ENCODE measurements at places on chromosomes 1 and 21.

DNA sequence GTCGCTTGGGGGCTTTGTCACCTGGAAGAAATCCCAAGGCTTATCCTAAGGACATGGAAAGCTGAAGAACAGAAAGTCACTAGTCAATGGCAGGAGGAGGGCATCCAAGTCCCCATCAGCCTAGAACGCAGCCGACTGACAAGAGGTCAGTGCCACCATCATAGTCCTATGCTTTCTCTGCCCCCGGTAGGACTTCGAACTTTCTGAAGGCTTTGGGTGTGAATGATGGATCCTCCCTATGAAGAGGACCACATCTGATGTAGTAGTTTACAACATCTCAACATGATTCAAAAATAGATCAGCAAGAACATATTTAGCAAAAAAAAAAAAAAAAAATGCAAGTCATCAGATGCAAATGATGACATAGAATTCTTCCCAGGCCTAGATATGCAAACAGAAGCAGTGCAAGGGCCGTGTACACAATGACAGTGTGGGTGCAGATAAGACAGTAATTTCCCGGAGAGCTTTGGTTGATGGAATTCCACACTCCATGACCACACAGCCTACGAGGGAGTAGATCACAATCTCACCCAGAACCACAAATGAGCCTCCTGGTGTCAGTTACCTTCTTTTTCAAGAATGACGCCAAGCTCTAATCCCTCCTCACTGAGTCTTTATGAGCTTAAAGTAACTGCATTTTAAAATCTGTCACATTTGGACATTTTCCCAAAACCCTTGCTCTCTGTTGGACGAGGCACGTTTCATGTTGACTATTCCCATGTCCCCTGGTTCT lies 88.2 kb downstream of the PSMG1 start:
- no peak for DNase-seq

GRCh38 chr1:240092301-240093119 lies 827 bp downstream of the FMN2 start:
- no peak for DNase-seq

DNA sequence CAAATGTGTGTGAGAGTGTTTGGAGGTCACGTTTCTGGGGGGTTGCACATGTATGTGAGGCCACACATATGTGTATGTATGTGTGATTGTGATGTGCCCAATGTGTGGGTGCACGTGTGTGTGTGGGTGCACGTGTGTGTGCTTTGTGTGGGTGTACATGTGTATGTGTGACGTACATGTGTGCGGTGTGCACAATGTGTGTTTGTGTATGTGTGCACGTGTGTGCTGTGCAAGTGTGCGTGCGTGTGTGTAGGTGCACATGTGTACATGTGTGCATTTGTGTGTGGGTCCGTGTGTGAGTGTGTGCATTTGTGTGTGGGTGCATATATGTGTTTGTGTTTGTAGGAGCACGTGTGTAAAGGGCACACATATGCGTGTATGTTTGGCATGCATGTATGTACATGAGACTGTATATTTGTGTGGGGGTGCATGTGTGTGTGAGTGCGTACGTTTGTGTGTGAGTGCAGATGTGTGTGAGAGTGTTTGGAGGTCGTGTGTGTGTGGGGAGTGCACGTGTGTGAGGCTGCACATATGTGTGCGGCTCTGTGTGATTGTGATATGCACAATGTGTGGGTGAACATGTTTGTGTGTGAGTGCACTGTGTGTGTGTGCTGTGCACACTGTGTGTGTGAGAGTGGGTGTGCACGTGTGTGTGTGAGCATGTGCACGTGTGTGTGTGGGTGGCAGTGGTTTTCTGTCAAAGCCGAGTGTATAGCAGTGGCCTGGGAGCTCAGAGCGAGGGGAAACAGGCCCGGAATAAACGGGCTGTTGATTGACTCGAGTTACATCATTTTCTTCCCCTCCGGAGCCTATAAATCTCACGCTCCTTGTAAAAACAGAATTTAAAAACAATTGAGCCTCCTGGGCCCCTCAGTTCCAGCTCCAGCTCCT lies 132.7 kb upstream of the ARHGEF16 start:
- DNase-seq, result no peak

GRCh38 chr21:35508139-35508888 lies 459.2 kb upstream of the RUNX1 start:
- DNase-seq, result no peak

DNA sequence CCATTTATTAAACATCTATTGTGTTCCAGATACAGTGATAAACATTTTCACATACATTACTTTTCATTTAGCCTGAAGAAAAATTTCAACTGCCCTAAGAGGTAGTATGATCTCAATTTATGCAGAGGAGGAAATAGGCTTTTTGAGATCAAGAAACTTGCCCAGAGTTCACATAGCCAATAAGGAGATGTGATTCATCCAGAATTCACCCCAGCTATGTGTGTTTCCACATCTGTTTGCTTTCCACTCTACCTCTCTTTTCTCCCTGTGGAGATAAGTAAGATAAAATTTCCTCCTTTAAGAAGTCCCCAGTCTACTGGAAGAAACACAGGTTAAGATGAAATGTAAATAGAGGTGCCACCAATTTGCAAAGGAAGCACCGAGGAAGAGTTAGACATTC lies 199.7 kb upstream of the C8B start:
- DNase-seq, result no peak

DNA sequence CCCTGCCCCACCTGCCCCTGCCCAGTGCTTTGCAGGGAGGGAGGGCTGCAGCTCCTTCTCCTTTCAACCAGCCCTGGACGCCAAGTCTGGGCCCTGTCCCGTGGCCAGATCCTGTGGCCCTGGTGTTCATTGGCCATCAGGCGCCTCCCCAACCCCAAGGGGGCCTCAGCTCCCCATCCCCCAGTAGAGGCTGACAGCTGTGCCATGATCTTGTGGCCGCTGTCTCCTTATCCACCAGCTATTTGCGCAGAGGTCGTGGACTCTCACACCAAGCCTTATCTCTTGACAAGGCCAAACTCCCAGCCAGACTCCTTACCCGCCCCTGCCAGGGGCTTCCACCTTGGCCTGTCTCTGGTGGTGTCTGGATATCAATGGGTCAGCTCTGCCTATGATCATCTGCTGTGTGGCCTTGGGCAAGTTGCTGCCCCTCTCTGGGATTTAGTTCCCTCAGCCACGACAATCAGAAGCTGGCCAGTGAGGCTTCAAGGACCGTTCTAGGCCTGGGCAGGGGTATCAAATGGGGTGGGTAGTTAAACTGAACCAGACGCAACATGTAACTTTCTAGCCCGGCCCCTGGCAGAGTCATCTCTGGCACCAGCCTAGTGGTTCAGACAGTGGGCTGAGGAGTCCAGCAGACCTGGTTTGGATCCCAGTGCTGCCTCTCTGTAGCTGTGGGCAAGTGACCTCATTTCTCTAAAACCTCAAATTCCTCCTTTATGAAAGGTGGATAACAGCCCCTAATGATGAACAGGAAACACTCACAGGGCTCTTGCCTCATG lies 3.3 kb upstream of the COL8A2 start:
- no peak for DNase-seq

DNA sequence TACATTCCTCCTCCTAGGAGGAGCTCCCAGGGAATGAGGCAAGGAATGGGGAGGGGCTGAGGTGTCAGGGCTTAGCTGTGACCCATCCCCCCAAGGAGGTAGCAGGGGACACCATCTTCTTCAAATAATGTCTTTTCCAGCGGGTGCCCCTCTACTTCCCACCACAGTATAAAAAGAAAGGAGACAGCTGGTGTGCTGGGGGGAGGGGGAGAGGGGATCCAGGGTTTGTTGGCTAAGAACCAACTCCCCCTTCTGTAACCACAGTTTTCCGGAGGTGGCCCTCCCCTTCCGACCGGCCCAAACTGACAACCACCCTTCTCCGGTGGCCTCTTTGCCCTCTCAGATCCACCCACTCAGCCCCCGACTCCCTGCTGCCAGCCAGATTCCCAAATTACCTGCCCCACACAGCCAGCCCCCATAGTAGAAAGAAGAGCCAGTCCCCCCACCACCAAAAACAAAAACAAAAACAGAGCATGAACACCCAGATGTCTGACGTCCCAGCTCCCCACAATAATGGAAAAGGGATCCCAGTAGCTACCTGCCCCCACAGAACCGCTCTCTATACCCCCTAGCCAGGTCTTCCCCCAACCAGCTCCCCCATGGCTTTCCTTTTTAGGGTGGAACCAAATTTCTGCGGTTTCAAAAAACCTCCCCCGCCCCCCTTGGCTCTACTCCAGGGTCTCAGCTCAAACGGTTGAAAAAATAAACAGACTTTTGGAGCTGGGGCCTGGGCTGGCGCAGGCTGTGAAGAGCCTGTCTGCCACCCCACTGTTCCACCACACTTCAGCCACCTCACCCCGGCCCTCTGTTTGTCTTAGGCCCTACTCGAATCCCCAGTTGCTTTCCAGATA lies 2.1 kb downstream of the ARHGEF2 start:
- DNase-seq, result peak; percentile 49

DNA sequence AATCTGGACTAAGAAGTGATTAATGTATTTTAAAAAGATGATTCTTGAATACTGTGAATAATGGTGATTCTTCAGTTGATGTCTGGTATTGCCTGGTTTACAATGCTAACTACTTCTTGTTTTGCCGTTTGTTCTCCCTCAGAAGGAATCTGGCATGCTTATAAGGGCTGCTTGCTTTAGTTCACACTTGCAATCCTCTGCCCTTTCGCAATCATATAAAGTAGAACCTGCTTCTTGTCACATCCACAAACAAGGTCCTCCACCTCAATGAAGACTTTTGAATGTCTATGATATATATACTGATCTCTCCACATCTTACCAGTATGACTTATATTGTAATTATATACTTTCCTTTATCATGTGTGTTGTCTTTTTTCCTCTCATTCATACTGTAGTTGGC lies 92.6 kb downstream of the ADGRL4 start:
- no peak for DNase-seq

DNA sequence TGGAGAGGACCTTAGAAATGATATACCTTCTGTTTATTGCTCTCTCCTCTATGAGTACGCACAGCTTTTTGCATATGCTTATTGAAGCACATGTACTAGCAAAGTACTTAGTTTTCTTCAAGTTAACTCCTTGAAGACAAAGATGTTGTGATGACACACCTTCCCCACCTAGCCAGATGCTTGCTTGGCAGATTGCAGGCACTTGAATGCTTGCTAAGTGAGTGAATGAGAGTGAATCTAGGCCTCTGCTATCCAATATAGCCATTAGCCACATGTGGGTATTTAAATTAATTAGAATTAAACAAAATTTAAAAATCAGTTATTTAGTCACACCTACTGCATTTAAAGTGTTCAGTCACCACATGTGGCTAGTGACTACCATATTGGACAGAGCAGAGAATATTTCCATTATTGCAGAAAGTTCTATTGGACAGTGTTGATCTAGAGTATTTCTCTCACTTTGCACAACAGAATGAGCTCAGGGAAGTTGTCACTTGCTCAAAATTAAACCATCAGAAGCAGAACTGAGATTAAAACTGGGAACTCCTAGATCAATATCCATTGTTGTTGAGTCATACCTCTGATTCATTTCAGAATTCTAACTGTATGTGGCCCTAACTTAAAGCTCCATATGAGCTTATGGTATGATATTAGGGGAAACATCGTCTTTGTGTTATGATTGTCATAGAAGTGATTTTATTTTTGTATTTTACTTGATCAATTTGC lies 8.6 kb upstream of the EEIG2 start:
- no peak for DNase-seq

DNA sequence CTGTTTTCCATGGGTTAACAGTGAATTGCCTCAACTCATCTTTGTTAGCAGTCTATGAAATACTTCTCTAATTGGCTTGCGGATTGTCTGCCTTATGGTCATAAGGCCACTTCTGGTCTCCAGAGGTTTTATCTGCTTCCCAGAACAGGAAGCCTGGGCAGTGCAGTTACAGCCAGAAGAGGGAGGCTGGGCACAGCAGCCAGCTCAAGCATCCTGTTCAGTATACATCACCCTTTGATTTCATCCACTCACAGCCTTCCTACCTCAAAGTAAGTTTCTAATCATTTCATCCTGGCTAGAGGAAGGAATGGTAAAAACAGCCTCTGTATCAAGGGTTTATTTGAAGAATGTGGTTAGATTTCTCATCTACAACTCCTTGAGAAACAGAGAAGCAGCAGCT lies 311.5 kb upstream of the DEPDC1 start:
- DNase-seq, result no peak

DNA sequence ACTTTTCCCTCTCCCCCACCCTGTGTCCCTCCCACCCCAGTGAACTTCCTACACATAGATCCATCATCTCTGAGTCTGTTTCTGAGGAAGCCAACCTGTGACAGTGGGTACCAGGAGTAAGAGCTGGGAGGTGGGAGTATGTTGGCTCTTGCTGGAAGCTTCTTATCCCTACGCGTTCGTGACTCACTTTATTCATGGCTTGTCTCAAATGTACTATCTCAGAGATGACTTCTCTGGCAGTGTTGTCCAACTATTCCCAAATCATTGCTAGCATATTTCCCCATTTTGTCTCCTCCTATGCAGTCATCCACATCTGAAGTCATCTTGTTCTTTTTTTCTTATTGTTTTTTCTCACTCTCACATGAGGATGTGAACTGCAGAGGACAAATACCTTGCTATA lies 88.0 kb downstream of the HIVEP3 start:
- DNase-seq, result no peak

GRCh38 chr1:29396438-29397255 lies 160.3 kb downstream of the PTPRU start:
- no peak for DNase-seq

GRCh38 chr1:157992031-157992832 lies 1.2 kb upstream of the KIRREL1 start:
- DNase-seq, result peak; percentile 11

DNA sequence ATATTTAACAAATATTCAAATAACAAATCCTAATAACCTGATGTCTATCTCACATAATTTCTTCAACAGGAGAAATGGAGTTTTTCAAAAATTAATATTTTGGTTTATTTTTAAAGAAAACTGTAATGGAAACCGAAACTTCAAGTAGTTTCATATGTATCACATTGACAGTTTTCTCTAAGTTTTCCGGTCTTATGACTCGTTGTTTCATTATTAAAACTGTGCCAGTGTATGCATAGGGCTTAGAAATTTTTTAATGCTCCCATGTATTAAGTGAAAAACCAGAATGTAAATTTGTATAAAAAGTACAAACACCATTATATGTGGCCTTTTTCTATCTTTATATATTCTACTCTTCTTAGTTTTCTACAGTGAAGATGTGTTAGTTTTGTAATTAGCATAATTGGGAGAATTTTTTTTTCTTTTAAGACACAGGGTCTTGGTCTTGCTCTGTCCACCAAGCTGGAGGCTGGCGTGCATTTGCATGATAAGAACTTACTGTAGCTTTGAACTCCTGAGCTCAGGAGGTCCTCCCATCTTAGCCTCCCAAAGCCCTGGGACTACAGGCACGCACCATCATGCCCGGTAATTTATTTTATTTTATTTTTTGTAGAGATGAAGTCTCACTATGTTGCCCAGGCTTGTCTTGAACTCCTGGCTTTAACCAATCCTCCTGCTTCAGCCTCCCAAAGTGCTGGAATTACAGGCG lies 43.9 kb upstream of the SAMSN1 start:
- DNase-seq, result no peak
